Effector memory CD8-positive, alpha-beta T cell (primary cell): ENCODE measurements at places on chromosomes 5 and 9.

- H3K4me3 ChIP-seq = no peak overlapping the region
- no peaks in the 10 kb centered on the region for H3K27me3 ChIP-seq
- peaks cover 5% of the 10 kb centered on the region for H3K36me3 ChIP-seq
Measured at GRCh38 chr9:123848447-123849085, 81.4 kb downstream of the DENND1A start.

GRCh38 chr9:37920471-37921167 lies 16.7 kb upstream of the SLC25A51 start:
- H3K36me3 ChIP-seq = no peaks in the 10 kb centered on the region
- peaks cover 9% of the 10 kb centered on the region for H3K4me1 ChIP-seq
- no peak for DNase-seq
- peaks cover 5% of the 10 kb centered on the region for H3K27me3 ChIP-seq
- peak overlapping the region; percentile 9 for H3K27ac ChIP-seq

GRCh38 chr9:74865177-74865576 lies 22.5 kb downstream of the TRPM6 start:
- no peak overlapping the region for H3K27ac ChIP-seq
- no peak overlapping the region for H3K4me3 ChIP-seq
- no peak for DNase-seq
- H3K27me3 ChIP-seq = no peaks in the 10 kb centered on the region

DNA sequence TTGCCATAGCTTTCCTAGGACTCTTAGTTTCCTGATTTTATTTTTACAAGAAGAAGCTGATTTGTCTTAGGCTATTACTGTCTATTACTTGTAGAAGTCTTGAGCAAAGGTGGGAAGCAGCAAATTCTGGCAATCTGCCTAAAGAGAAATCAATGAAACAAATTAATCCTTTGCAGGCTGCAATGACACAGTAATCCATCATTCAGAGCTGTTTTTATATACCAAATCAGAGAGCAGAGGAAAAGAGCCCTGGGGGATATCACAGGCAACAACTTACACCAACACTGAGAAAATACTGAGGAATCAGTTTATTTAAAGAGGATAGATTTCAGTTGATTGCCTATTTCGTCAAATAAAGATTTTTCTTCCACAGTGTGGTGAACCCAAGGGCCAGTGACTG lies 13.6 kb downstream of the NR2F1-AS1 start:
- no peak overlapping the region for H3K4me3 ChIP-seq
- peaks cover 8% of the 10 kb centered on the region for H3K36me3 ChIP-seq
- peaks cover 5% of the 10 kb centered on the region for H3K4me1 ChIP-seq
- peaks cover 69% of the 10 kb centered on the region for H3K27me3 ChIP-seq

GRCh38 chr5:13692172-13692571 lies 252.3 kb downstream of the DNAH5 start:
- no peaks in the 10 kb centered on the region for H3K27me3 ChIP-seq
- no peak for DNase-seq
- no peak overlapping the region for H3K27ac ChIP-seq
- H3K36me3 ChIP-seq = no peaks in the 10 kb centered on the region
- H3K4me3 ChIP-seq = no peak overlapping the region
- no peaks in the 10 kb centered on the region for H3K4me1 ChIP-seq

DNA sequence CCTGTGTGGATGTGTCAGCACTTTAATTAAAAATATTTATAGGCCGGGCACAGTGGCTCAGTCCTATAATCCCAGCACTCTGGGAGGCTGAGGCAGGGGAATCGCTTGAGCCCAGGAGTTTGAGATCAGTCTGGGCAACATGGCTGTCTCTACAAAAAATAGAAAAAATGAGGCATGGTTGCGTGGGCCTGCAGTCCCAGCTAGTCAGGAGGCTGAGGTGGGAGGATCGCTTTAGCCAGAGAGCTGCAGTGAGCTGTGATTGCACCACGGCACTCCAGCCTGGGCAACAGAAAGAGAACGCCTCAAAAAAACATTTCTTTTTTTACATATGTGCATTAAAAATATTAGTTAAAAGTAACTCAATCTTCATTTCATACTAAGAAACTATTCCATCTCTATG lies 6.2 kb downstream of the TBC1D9B start:
- H3K4me1 ChIP-seq = peaks cover 17% of the 10 kb centered on the region
- DNase-seq = no peak

GRCh38 chr9:77435277-77435676 lies 212.8 kb downstream of the GNA14 start:
- no peak for DNase-seq
- no peak overlapping the region for H3K27ac ChIP-seq
- peaks cover 3% of the 10 kb centered on the region for H3K4me1 ChIP-seq
- peaks cover 34% of the 10 kb centered on the region for H3K27me3 ChIP-seq
- no peak overlapping the region for H3K4me3 ChIP-seq

DNA sequence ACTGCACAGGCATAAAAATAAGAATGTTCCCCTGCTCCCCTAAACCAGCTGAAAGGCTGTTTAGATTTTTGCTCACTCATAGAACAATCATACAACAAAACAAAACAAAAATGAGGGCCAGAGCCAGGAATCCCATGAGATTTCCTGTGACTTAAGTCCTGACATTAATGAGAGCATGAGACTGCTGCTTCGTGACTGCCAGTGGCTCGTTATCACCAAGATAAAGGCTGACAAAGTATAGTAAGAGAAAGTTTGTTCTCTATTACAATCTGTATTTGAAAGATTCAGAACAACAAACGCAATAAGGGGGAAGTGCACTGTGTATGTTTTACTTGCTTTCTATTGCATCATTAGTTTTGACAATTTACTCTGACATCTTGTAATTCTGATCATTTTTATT lies 837.1 kb upstream of the C9orf72 start:
- no peaks in the 10 kb centered on the region for H3K36me3 ChIP-seq
- no peak overlapping the region for H3K27ac ChIP-seq
- H3K4me3 ChIP-seq = no peak overlapping the region
- DNase-seq = no peak
- H3K4me1 ChIP-seq = no peaks in the 10 kb centered on the region
- H3K27me3 ChIP-seq = no peaks in the 10 kb centered on the region

- H3K4me3 ChIP-seq = no peak overlapping the region
- DNase-seq = no peak
- H3K36me3 ChIP-seq = no peaks in the 10 kb centered on the region
- no peaks in the 10 kb centered on the region for H3K27me3 ChIP-seq
- H3K4me1 ChIP-seq = no peaks in the 10 kb centered on the region
- H3K27ac ChIP-seq = no peak overlapping the region
Measured at GRCh38 chr5:58200451-58200850, 259.4 kb downstream of the PLK2 start.

DNA sequence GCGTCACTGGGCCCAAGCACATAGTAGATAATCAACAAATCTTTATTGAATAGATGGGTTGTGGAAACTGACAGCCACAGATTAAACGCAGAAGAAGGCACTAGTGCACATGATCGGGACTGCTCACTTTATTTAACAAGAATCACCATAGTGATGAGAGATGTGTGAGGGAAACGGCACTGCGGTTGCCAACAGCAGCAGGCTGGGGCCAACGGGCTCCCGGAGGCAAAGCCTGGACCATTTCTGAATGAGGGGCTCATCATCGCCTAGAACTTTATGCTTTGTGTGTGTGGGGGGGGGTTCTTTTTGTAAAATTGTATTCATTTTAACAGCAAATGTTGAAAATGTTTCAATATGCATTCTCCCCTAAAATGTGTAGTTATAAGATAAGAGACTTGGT lies 61.9 kb upstream of the RUFY1 start:
- no peak overlapping the region for H3K27ac ChIP-seq
- peaks cover 58% of the 10 kb centered on the region for H3K27me3 ChIP-seq
- no peaks in the 10 kb centered on the region for H3K36me3 ChIP-seq
- H3K4me3 ChIP-seq = no peak overlapping the region
- H3K4me1 ChIP-seq = no peaks in the 10 kb centered on the region

DNA sequence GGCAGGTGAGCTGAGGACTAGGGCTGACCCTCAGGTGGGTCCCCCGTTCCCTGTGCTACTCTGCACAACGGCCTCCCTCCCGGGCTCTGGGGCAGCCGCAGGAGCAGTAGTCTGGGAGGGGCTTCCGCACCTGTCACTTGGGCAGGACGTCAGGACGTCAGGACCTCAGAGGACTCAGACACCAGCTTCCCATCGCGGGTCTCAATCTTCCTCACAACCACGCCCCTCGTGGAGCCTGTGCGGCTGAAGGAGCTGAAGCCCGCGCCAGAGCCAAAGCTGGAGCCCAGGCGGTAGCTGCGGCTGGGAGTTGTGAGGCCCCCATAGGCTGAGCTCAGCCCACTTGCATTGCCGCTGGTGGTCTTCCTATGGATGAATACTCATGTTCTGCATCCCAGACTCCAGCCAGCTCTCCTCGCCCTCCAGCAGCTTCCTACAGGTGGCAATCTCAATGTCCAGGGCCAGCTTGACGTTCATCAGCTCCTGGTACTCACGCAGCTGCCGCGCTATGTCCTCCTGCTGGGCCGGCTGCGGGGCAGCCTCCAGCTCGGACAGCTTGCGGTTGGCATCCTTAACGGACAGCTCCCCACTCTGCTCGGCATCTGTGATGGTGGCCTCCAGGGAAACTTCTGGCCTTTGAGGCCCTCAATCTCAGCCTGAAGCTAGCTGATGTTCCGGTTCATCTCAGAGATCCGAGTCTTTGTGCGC lies 381.4 kb upstream of the RGMB start:
- H3K27me3 ChIP-seq = no peaks in the 10 kb centered on the region
- H3K36me3 ChIP-seq = no peaks in the 10 kb centered on the region
- H3K27ac ChIP-seq = no peak overlapping the region
- no peak overlapping the region for H3K4me3 ChIP-seq
- no peak for DNase-seq
- no peaks in the 10 kb centered on the region for H3K4me1 ChIP-seq
